Naive B cell (primary cell): ENCODE measurements at places on chromosomes 4 and X. TPM values are rescaled to one million over a fixed set of nuclear protein-coding genes. Genes with fewer than 3 reads are reported as not detected.

The RLIM gene
- 8.9 TPM for polyA plus RNA-seq

The GYPA gene
- polyA plus RNA-seq, result not detected

The ZCCHC18 gene
- polyA plus RNA-seq, result 26.4 TPM

The EDA2R gene
- 0.45 TPM for polyA plus RNA-seq

The RBM46 gene
- not detected for polyA plus RNA-seq

The CLTRN gene
- 0.28 TPM for polyA plus RNA-seq

The ITGB1BP2 gene
- polyA plus RNA-seq, result not detected

The CXCL6 gene
- not detected for polyA plus RNA-seq

The PNCK gene
- not detected for polyA plus RNA-seq

The RASSF6 gene
- polyA plus RNA-seq, result not detected

The TAF7L gene
- polyA plus RNA-seq, result not detected

The SSX2B gene
- not detected for polyA plus RNA-seq

The CRMP1 gene
- polyA plus RNA-seq, result 1.3 TPM

The FAT4 gene
- not detected for polyA plus RNA-seq

The NR0B1 gene
- polyA plus RNA-seq, result not detected

The SPATA18 gene
- polyA plus RNA-seq, result 1.6 TPM

The PF4V1 gene
- polyA plus RNA-seq, result 4.6 TPM

The DDX60 gene
- 17.3 TPM for polyA plus RNA-seq

The BEX5 gene
- 1.8 TPM for polyA plus RNA-seq

The MAGEC2 gene
- not detected for polyA plus RNA-seq

The LUZP4 gene
- polyA plus RNA-seq, result not detected

The SAGE1 gene
- polyA plus RNA-seq, result not detected

The F8A2 gene
- polyA plus RNA-seq, result not detected

The FAM184B gene
- not detected for polyA plus RNA-seq

The MFAP3L gene
- polyA plus RNA-seq, result not detected

The TGIF2LX gene
- not detected for polyA plus RNA-seq

The MAGEA8 gene
- not detected for polyA plus RNA-seq

The PAGE5 gene
- polyA plus RNA-seq, result not detected
